ENCODE measurements at places on chromosomes 7 and 10.
A peak's percentile ranks its signal among the peaks of the same experiment; 100 is the strongest.

GRCh38 chr10:11224321-11224720, 206.6 kb downstream of the CELF2 start:
- DNase-seq, result no peak

DNA sequence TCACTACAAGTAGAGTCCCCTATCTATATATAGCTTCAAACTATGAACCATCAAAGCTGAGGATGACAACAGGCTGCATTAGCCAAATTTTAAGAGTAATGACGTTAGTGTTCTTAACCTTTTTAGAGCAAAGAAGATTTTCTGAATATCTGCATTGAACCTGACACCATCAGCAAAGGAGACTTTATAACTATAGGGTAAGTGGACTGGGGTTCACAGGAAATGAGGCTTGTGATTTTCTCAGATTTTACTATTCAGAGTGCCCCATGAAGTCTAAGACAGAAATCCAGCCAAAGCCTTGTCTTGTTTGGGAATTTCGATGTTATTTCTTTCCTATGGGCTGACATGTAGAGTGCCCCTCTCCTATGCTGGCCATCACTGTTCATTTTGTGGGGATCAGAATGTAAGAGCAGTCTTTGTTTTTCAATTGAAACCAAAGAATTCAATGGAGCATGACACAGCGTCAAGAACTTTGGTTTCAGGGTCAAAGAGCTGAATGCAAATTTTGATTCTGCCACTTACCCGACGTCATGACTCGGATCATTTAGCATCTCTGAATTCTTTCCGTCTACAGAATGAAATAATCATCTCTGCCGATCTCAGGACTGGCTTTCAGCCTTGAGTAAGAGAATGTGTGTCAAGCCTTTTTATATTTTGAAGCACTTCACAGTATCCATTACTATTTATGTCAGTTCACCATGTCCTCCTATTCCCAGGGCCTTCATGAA, 52.7 kb downstream of the DENND11 start:
- DNase-seq, result no peak

GRCh38 chr7:30159698-30160143, 24.9 kb downstream of the MTURN start:
- DNase-seq, result peak; percentile 56

- DNase-seq, result peak; percentile 49
Observed at GRCh38 chr7:116629051-116629463, 42.9 kb upstream of the MET start.

DNA sequence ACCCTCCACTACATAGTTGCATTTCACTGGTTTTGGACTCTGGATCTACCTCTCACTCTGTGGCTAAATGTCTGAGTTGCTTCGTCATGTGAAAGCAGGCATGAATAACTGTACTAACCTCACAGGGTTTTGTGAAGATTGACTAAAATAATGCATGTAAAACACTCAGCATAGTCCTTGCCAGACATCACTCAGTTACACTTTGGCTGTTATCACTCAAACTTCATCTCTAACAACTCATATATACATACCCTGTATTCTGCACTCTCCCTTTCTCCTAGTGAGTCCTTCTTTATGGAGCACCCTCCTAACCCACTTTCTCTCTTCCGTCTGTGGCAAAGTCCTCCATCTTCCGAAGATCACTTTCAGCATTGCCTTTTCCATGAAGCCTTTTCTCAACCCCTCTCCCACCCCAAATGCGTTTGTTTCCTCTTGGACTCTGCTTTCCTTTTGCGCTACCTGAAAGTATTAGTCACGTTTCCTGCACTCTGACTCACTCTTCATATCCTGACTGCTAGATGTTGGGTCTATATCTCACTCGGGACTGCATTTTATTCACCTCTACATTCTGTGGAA, 72.6 kb downstream of the OSBPL3 start:
- DNase-seq, result peak; percentile 90

- no peak for DNase-seq
Observed at GRCh38 chr7:117777335-117778142, 95.7 kb downstream of the CTTNBP2 start.

GRCh38 chr10:45581582-45582385, 90.8 kb downstream of the ZFAND4 start:
- DNase-seq, result peak; percentile 21

GRCh38 chr7:157541295-157542067, 204.7 kb downstream of the DNAJB6 start:
- DNase-seq, result no peak

DNA sequence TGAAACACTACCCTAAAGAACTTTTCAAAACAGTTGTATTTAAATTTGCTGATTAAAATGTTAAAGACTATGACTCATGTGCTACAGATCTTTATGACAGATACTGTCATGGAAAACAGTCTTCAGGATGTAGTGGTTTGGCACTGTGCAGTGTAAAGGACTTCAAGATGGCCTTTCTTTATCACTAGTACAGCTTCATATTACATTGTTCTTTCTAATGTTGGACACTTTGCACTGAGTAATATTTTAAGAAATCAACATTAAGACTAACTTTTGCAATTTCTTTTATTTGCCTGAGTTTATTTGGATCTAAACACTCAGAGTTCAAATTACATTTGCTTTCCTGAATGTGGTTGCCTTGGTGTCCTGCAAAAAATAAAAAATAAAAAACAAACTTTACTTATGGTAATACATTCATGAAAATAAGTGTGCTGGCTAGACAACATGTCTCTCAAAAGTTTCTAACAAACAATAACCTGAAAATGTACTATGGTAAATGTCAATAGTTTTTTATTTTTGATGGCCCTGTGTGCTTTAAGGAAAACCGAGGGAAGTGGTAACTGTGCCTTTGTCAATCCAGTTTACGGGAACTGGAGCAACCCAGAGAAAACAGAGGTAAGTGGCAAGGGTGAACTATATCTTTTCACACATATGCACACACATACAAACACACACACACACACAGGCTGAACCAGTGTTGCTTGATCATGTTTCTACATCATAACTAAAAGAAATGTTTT, 85.9 kb upstream of the PLXDC2 start:
- DNase-seq, result peak; percentile 1

DNA sequence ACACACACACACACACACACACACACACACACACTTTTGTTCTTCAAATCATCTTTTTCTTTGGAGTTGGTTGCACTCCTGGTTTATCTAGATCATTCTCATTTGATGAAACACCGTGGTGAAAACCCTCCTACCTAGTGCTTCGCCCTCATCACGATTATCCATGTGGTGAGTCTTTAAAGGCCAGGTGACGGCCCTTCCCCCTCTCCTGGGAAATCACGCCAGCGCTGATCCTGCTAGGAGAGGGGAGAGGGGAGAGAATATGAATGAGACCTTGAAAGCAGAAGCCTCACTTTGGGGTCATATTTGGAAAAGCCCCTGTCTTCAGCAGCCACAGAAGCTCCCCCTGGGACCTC, 103.9 kb upstream of the LRRC4 start:
- no peak for DNase-seq

GRCh38 chr7:32033006-32033405, 37.2 kb downstream of the PDE1C start:
- peak; percentile 7 for DNase-seq

DNA sequence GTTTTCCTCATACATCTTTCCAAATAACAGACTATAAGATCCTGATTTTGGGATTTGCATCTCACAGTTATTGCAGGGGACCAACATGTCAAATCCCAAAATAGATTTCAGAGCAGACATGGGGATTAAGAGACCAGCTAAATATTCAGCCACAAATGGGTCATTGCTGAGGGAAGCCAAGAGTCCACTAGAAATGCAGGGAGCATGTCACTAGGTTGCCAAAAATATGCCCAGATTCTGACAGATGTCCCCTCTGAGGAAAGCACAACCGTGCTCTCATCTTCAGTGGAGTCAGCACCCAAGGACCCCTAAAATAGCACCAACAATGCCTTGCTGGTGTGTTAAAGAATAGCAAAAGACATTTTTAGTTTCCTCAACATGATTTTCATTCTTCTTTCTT, 56.2 kb upstream of the AGK start:
- no peak for DNase-seq

DNA sequence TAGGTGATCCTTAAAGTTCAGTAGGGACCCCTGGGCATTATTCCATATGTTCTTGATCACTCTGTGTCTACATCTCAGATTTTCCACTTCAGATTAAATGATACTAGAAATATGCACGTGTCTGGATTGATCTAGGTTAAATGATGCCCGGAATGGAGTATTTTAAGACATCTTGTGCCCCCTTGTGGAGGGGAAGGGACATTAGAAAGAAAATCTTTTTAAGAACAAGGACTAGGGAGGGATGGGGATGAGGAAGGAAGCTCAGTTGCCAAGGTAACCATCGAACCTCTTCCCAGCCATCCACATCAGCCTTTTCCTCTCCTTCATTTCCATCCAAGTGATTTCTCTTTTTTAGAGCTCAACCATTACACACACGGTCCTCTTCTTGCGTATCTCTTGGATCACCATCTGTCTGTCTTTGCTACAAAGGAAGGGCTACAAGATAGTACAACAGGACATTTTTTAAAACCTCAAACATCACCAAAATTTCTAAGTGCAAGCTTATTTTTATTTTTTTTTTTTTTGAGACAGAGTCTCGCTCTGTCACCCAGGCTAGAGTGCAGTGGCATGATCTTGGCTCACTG, 40.5 kb downstream of the PRSS2 start:
- peak; percentile 75 for DNase-seq

GRCh38 chr7:16235147-16236114, 185.9 kb downstream of the CRPPA start:
- no peak for DNase-seq

- no peak for DNase-seq
Observed at GRCh38 chr10:12872577-12872976, 128.9 kb downstream of the CCDC3 start.

GRCh38 chr7:830069-830468, 2.2 kb upstream of the SUN1 start:
- DNase-seq, result no peak

DNA sequence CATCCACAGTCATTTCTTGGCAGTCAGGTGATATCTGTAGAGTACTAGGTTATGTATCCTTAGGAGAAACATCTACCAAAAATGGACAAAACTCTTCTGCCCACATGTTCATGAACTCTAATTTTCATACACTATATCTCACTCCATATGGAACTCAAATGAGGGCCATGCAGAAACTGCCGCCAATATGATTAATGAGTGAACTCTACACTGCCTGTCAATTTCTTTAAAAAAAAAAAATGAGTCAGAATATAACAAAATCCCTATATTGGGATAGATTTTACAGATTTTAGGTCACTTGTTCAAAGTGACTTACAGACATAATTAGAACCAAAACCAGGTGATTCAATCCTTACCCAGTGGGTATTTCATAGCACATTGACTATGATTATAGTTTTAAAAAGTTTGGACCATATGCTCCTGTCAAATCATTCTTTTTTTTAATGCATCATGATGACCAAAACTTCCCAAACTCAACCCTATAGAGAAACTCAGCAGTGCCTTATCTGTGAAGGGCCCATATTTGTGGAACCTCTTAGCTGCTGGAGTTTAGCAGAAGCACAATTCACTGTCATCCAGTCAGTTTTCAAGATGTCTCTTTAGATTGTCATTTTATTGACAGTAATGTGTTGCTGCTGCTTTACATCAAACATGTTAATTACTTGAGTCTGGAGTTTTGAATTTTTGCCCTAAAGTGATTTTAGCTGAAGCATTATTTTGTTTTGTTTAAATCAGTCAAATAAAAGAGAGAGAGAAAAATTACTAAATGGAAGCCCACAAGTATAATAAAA, 11.1 kb downstream of the LRRN3 start:
- DNase-seq, result no peak

GRCh38 chr10:117424883-117425649, 49.8 kb upstream of the PDZD8 start:
- no peak for DNase-seq

DNA sequence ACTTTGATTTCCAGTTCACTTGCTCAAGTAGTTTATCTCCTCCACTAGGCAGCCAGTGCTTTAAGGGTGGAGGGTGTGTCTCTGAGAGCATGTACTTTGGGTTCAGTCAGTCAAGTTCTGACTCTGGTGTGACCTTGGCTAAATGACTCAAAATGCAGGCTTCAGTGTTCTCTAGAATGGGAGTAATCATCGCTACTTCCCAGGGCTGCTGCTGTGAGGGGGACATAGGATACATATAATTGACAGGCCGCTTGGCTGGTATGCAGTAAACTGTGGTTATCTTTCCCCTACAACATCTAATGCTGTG, 3.5 kb downstream of the PTPRE start:
- no peak for DNase-seq

GRCh38 chr7:17913250-17913649, 27.0 kb downstream of the SNX13 start:
- no peak for DNase-seq
